ENCODE measurements at places on chromosomes 12 and 14.

DNA sequence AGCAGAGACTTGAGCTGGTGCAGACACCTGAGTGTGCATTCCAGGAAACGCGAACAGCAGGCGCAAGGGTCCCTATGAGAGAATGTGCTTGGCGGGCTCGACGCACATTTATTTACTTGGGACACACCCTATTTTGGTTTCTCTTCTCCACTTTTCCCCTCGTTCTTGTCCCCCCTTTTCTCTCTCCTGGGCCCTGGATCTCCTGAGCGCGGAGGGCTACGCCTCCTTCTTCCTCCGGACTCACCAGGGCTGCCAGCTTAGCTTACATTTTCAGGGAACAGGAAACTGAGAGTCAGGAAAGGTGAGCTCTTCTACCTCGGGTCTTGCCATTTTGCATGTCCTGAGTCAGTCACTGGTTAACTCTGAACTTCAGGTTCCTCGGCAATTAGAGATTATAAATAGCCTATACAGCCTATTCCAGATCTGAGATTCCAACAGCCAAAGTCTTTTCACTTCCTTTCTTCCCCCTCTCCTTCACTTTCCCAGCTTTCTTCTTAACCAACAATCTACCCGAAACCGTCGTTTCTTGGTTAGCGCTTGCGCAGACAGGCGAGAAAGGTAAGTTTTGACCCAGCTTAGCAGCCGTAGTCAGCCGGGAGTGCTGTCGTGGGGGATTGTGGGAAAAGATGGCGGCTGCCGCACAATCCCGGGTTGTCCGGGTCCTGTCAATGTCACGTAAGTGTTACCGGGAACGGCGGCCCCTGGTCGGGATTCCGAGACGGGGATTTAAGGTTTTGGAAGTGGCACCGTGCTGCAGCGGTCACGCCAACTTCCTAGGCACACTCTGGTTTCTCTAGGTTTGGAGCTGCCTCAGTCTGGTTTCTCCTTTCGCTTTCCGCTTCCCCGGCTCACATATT lies at the start of the genes AKAP3 and NDUFA9:
TSS of gene AKAP3 (minus strand) at position 551 of the 857 bp plus-strand sequence. CDS start 10,855 bp downstream, outside the sequence.
TSS of gene NDUFA9 (plus strand) at position 614 of the 857 bp plus-strand sequence. CDS start at position 627, 13 bp downstream.
- peak; percentile 85 for DNase-seq

DNA sequence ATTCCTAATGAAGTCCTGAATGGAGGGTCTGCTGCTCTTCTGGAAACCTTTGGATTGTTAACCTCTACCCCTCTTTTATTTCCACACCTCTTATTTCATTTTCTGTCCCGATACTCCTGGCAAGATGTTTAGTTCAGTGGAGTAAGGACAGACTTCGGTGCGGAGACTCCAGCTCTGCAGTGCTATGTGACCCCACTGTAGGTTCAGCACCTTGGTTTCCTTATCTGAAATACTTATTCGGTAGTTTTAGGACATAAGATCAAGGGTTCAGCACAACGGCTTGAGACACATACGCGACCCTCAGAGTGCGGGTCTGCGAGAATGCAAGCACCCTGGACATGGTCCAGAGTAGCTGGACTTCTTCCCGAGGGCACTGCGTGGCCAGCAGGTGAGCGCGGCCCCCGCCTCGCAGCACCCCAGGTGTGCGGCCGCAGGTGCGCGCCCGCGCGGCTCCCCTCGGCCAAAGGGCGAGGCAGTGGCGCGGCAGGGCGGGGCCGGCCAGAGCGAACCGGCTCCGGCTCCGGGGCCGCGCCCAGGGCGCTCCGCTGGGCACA lies 465 bp upstream of the FGD4 start:
- no peak for DNase-seq

DNA sequence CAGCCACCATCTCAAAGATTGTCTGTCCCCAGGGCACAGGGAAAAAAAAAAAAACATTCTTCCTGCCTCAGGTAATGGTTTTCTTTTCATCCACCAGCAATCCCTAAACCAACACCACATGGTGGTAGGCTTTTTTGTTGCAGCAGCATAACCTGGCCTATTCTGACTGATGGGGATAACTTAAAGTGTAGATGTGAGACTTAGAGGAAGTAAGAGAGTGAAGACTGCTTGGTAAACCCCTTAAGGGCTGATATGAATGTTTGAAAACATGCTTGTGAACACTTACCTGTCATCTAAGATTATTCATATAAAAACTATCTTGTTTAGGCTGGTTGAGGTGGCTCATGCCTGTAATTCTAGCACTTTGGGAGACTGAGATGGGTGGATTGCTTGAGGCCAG lies 130.2 kb upstream of the RAP1B start:
- DNase-seq, result no peak

DNA sequence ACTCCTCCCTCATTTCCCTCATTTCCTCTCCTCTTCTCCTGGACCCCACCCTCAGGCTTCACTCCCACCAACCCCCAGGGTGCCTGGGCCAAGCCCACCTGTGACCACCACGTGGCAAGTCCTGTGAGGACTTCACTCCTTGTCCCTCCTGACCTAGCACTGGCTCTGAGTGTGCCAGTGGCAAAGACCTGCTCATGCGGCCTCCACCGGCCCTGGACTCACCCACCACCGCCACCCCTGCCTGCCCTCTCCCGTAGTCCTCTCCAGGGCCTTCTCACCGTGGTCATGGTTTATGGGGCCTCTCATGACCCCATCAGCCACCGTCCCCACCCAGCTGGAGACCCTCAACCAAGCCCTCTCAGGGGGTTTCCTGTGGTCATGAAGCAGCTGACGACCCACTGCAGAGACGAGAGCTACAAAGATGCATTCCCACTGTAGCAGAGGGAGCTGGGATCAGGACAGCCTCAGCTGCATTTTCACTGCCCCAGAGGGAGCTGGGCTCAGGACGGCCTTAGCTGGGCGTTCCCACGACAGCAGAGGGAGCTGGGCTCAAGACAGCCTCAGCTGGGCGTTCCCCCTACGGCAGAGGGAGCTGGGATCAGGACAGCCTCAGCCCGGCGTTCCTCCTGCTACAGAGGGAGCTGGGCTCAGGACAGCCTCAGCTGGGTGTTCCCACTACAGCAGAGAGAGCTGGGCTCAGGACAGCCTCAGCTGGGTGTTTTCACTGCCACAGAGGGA lies 3.2 kb upstream of the C14orf180 start:
- DNase-seq, result no peak

- peak; percentile 45 for DNase-seq
Measured at GRCh38 chr14:55585854-55586253, 5.8 kb downstream of the KTN1 start.

DNA sequence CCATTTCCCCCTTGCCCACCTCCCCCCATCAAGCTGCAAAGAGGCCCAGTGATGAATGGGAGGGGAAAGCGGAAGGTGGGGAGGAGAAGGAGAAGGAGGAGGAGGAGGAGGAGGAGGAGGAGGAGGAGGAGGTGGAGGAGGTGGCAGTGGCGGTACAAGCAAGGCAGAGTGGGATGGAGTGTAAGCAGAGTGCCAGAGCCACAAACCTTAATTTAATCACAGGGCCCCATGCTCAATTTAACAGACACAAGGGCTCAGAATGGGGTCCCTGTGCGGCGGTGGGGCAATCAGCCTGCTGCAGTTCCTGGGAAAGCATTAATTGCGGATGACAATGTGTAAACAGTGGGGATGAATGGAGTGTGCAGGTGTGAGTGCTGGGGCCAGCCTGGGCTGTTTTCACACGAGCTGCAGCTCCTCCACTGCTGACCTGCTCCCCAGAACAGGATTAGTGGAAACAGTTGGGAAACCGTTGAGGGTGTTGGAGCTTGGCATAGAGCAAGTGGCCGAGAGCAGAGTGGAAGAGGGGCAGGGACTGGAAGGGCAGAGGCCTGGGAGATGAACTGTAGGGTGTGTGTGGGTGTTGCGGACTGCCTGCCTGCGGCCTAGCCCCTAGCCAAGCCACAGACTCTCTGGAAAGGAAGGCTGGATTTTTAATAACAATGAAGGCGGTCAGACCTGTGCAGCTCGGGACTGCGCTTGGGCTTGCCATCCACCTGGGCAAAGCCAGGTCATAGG lies 36.4 kb upstream of the SMOC1 start:
- DNase-seq, result no peak

DNA sequence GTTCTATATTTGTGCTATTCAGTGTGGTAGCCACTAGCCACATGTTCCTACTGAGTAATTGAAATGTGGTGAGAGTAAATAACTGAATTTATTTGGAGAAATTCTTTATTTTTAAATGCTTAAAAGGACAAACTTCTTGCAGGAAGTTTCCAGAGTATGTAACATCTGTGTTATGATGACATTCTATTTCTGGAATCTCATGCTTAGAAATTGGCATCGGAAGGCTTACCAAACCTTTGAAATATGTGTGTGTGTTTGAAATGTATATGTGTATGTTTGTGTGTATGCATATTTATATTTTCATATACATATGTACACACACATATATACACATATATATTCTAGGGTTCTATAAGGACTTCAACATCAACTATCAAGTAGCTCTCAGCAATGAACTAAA lies 12.4 kb upstream of the WSCD2 start:
- no peak for DNase-seq

DNA sequence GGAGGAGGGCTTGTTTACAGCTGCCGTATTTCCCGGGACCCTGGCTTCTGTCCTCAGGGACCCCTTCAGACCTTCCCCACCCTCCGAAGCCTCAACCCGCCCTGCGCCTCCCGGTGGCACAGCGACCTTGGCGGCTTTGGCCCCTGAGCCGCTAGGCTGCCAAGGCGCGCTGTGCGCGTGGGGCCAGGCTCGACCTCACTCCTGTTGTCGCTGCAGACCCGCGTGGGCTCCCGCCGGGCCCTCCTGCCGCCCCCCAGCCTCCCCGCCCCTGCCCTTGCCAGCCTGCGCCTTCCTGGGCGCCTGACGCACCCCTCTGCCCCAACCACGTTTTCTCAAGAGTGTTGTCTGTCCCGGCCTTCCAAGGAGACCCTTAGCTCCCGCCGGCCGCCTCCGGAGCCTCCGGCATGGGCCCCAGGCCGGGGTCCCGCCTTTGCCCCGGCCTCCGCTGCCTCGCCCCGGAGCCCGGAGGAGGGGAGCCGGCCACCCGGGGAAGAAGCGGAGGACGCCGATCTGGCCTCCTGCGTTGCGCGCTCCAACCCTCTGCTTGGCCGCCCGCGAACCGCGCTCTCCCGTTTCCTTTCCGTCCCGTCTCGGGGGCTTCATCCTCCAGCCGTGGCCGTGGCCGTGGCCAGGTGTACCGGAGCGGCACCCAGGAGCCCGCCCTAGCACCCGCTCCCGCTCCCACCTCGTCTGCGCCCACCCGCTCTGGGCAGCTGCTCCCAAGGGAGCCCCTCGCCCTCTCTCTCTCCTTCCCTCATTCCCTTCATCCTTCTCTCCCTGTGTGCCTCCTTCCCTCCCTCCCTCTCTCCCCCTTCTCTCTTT lies 19.9 kb downstream of the PPP2R5C start:
- peak; percentile 43 for DNase-seq

DNA sequence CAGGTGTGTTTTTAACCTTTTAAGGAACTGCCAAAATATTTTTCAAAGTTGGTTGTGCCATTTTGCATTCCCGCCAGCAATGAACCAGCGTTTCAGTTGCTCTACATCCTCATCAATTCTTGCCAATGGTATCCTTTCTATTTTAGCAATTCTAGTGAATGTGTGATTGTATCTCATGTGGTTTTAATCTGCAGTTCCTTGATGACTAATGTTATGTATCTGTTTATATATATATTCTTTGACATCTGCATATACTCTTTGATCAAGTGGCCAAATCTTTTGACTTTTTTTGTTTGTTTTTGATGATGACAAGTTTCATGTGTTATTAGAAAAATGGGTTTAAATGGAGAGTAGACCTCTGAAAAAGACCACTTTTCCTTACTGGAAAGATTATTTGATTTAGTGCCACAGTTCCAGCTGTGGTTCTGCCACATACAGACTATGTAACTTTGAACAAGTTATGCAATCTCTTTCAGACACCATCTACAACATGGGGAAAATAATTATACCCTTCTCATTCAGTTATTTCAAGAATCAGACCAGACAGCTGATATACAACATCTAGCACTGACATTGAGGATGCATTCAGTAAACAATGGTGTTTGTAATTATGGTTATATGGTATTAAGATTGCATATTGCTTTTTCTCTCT lies 146.3 kb upstream of the CNOT2 start:
- no peak for DNase-seq

- no peak for DNase-seq
Measured at GRCh38 chr12:131133015-131133905, 179.6 kb downstream of the ADGRD1 start.

DNA sequence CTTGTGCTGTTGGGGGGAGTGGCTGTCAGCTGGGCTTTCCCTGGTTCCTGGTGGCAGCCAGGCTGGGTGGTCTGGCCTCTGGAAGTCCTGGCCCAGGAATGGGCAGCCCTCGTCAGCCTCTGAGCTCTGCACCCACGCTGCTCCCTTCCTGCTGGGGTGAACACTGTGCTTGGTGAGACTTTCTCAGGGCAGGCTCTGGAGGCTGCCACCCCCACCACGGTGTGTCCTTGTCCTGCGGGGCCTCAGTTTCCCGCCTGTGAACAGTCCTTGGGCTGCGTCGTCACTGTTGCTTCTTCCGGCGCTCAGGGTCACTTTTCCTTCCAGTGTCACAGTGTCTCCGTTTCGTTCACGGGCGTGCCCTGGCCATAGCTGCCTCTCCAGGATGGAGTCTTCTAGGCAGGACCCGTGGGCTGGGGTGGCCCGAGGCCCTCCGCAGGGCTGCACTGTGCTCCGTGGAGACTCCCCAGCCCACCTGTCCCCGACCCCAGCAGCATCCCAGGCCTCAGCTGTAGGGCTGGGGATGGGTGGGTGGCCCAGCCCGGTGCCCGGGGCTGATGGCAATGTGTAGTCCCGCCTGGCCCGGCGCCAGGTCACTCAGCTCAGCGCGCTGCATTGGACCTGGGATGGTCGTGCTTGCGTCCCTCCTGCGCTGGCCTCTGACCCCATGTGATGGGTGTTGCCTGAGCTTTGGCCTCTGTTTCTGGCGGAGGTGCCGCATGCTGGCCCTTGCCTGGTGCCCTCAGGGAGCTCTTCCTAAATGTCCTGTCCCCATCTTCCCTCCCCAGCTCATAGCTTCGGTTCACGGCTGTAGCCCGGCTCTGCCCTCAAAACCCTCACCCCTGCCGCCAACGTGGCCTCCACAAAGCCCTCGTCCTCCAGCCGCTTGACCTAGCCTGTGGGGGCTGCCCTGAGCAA lies 6.8 kb downstream of the KIF26A start:
- DNase-seq, result no peak

DNA sequence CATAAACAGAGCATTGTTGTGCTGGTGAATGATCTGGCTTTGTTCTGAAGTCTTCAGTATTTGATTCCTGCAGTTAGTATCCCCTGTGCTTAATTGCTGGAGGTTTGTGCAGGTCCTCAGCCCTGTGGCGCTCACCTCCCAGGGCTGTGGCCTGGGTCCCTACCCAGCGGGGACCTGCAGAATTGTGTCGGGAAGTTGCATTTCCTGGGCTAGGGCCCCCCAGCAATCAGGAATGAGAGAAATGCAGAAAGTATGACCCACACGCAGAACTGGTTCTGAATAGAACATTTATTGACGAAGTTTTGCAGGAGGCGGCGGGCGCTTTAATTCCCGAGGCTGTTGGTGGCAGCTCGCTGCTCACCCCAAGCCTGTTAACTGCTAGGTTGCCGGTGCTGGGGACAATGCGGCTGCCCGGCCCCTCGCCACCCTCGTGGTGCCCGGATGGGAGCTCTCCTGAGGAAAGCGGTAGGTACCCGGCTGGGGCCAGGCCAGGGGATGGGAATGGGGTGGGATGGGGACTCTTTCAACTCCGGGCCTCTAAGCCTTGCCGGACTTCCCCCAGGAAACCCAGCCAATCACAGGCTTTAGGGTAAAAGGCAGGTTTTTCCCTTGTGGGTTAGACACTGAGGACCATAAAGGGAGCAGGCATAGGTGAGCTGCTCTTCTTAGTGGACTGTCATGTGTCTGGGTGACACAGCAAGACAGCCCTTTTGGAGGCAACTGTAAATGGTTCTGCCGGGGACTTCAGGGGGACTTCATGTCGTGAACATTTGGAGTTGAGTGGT lies 11.6 kb downstream of the PLEKHG3 start:
- DNase-seq, result no peak

All from HCEC 1CT (cell line).